ENCODE measurements at places on chromosomes 3 and 15.

GRCh38 chr15:54772663-54773062 is 424.1 kb downstream of the RSL24D1 start:
- no peak for DNase-seq

DNA sequence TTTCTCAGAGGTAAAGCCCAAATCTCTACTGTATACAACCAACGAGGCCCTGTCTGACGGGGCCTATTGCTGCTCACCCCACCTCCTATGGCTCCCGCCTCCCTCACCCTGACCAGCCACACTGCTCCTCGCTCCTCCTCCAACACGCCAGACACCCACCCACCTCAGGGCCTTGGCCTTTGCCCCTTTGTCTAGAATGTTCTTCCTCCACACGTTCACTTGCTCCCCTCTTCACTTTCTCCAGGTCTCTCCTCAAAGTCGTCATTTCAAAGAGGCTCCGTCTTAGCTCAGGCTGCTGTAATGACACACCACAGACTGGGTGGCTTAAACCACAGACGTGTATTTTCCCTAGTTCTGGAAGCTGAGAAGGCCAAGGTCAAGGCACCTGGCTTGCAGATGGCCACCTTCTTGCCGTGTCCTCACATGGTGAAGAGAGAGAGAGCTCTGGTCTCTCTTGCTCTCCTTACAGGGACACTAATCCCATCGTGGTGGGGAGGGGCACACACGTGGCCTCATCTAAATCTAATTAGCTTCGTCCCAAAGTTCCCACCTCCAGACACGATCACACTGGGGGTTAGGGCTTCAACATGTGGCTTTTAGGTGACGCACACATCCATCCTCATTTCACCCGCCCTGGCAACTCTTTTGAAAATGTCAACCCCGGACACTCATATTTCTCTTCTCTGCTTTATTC is 98.2 kb downstream of the TLE3 start:
- no peak for DNase-seq

GRCh38 chr3:134361162-134361835 is 12.9 kb downstream of the AMOTL2 start:
- DNase-seq, result peak; percentile 45

DNA sequence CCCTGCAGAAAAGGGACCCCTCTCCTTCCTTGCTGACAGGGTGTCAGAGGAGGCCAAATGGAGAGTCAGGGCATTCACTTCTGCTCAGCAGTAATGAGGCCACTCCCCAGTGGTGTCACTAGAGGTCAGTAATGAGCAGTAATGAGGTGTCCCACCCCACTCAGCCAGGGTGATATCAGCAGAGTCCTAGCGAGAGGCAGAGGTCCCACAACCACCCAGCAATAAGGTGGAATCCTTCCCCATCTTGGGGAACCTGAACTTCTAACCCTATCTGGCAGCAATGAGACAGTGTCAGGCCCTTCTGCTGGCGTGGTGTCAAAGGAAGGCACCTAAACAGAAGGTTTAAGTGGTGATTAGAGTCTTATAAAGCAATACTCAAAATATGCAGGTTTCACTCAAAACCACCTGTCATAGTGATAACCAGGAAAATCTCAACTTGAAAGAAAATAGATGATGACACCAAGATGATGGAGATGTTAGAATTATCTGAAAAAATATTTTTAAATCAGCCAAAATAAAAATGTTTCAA is 12.9 kb downstream of the OCA2 start:
- DNase-seq, result peak; percentile 83

GRCh38 chr15:63331456-63331855 is 50.2 kb downstream of the CA12 start:
- DNase-seq, result no peak

DNA sequence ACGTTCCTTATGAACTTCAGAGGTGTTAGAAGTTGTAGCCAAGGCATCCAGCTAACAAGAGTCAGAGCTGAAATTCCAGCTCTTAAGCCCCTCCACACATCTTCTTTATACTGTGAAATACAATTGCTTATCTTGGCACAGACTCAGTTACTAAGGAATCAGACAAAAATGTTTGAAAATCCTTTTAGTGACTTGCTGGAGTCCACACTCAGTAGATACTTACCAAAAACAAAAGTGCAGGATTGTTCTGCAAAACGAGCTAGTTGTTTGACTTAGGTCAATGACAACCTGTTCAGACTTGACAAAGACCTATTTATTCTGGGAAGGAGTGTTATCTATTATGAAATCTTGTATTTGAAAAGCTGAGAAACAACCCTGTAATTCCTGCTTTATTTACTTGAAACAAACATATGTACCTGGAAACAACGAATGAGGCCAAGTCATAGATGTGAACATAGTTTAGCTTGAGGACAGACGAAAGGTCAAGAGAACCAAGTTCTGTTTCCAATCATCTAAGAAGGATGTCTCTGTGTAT is 38.5 kb downstream of the B3GNT5 start:
- DNase-seq, result no peak

DNA sequence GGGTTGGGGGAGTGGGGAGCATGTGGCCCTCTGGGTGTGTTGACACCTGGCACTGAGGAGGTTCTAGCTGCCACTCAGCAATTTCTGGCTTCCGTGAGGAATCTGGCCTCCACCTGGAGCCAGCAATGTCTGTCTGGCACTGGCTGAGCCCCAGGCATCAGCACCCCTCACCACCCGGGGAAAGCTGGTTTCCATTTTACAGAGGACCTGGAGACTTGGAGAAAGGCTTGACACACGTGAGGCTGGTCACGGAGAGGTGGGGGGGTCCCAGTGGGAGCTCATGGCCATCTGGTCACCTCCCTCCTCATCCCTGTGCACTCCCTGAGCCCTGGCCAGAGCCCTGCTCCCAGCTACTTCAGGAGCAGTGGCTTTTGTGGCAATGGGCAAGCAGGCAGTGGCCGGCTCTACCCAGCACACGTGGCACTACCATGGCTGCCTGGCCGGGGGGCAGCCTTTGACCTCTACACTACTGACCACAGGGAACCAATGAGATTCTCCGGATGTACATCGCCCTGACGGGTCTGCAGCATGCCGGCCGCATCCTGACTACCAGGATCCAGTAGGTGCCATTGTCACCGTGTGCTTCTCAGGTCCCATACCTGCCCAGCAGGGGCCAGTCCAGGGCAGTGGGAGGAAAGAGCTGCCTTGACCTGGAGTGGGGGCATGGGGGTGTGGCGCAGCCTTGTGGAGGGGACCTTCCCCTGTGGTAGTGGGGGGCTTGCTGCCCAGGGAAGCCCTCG is 28.5 kb downstream of the ACAD9 start:
- DNase-seq, result no peak

DNA sequence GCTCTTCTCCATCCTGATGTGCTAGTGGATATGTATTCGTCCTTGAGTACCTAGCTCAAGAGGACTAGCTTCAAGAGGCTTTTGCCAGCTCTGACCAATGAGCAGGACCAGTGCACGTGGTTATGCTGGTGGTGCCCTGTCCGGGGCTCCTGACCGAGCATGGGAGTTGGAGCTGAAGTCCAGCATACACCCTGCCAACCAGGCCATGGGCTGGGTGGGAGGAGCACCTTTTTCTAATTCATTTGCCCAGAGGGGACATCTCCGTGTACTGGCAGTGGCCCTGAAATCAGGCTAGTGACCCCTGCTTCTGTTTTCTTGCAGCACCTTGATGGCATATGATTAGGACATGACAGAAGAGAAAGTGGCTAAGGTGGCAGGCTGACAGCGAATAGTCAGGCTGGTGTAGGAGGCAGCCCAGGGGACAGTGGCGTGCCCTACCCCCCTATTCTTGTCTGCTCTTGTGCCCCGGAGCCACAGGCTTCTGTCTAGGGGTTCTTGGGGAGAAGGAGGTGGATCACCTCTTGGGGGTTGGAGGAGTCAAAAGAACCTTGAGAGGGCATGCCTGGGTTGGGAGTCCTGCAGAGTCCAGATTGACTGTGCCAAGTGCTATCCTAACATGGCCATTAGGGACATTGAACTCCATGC is 16.5 kb downstream of the PODXL2 start:
- DNase-seq, result no peak

DNA sequence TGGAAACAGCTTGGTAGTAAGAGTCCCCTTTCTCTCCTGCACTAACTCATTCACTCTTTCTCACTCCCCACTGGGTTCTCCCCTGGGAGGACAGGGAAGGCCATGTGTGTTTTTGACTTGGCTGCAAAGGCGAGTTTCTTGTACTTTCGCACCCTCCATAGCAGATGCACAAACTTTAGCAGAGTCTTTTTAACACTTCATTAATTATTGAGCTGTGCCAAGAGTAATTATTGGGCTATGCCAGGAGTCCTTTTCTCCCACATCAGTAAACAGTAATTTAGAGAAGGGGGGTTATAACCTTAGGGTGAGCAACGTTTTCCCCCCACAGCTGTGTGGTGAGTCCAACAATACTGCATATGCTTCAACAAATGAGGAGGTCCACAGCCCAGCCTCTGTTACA is 224.4 kb upstream of the ATP11B start:
- no peak for DNase-seq

- DNase-seq, result no peak
These were observed 779 bp downstream of the GRIP2 start for GRCh38 chr3:14539384-14539741.

GRCh38 chr15:48859426-48859825 is 18.5 kb upstream of the EID1 start:
- DNase-seq, result no peak

- no peak for DNase-seq
These were observed 320.9 kb downstream of the FOXP1 start for GRCh38 chr3:71262364-71263265.

DNA sequence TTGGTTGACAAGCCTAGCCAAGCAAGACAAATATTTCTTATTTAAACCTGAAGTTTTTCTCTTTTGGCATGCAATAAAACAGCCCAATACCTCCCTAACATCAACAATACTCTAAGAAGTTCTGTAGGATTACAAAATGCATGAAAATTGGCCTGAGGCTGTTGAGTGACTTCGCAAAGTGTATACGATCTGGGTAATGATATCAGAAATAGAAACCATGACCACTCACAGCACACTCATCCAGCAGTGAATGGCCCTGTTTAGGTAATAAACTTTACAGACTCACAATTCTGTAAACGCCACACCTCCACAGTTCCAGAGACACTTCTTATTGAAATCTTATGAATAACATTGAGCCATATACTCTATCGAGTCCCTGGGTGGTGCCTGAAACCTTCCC is 83.0 kb upstream of the NAALADL2 start:
- DNase-seq, result no peak

GRCh38 chr3:103218793-103219192 is 784.0 kb downstream of the ZPLD1 start:
- no peak for DNase-seq

DNA sequence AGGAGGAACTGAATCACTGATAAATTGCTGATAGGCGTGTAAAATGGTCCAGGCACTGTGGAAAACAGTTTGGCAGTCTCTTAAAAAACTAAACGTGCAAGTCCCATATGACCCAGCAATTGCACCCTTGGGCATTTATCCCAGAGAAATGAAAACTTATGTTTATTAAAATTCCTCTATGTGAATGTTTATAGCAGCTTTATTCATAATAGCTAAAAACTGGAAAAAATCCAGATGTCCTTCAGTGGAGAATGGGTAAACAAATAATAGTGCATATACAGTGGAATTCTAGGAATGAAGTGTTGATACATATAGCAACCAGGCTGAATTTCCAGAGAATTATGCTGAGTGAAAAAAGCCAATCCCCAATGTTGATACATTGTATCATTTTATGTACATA is 482.2 kb upstream of the PDZRN3 start:
- DNase-seq, result no peak

DNA sequence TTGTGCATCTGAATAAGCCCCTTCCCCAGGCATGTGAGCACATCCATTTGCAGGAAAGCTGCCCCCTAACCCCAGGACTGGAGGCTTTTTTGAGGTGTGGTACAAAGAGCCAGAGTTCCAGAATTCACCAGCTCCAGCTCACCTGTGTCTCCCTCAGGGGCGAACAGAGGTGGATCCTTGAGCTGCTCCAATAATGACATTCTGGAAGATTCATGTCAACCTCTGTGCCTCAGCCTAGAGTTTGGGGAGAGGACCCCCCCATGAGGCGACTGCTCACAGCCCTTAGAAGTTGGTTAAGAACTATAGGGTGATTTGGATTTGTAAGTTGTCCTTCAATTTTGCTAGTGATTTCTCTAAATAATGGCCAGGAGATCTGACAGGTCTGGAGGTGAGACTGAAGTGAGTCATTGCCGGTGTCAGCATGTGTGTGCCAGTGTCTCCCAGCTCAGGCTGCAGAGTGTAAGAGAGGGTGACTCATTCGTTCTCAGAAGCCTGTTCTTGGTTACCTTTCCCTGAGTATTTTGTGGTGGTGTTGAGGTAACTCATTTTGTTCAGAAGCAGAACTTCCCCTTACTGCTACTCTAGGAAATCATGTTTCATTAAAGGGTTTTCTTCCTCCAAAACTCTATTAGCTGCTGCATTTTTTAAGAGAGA is 136.9 kb upstream of the TOPAZ1 start:
- DNase-seq, result peak; percentile 66

DNA sequence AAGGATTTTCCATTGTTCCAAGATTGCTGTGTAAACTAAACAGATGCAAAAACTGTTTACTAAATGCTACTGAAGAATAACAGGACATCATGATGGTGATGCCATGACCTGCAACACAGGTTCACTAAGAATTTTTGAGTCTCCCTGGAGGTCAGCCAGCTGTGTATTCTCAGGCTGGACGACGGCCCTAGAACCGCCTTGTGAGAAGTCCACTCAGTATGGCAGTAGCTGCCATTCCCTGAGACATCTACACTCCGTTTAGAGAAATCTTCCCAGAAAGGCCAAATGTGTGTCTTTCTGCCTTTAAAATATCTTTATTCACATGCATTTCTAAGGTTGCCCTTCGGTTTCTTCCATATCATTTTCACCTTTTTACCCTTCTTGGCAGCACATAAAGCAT is 63.3 kb downstream of the MYO1E start:
- DNase-seq, result no peak

- no peak for DNase-seq
These were observed 12.6 kb downstream of the BFSP2 start for GRCh38 chr3:133412183-133413132.

- no peak for DNase-seq
These were observed 568.7 kb upstream of the UBE2E2 start for GRCh38 chr3:22634433-22634832.

DNA sequence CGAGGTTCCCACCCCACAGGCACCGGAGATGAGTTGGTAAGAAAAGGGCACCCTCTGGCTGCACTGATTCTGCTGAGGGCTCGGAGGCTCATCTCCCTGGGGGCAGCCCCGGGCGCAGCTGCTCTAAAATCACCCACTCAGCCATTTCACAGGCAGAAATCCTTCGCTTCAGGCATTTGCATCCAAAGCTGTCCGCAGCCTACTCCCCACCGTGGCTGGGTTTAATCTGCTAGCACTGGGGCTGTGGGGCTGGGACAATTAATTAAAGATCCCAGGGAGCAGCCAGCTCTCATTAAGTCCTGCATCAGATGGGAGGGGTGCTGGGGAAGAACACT is 104.3 kb upstream of the PRR20G start:
- DNase-seq, result no peak
